ENCODE measurements at places on chromosomes 12 and 14.

GRCh38 chr14:63228217-63228616 is 24.0 kb downstream of the RHOJ start:
- no peak for DNase-seq

DNA sequence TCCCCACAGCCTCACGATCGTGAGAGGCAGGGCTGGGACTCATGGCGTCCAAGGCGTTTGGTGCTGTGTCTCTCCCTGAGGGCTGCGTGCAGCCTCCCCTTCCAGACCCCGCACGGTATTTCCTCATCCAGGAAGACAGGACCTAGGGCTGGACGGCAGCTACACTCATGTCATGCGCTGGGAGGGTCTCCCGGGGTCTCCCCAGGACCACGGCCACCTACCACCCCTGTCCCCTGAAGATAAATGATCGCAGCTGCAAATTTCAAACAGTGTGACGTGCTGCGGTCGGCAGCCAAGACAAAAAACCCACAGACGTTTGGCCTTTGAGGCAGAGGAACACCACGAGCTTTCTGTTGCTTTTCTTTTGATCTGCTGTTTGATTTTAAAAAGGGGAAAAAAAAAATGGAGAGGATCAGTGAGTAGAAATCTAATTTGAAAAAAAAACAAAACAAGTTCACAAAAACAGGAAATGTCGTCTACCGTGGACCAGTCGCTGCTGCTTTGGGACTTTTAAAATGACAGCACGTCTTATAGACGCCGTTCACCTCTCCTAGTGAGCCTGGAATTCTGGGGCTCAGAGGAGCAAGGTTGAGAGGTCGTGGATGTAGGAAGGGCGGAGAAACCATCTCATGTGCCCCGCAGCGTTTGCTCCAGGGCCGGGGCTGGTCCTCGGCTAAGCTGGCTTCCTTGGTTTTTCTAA is 237.6 kb downstream of the SLC41A2 start:
- DNase-seq: peak; percentile 19

GRCh38 chr14:55071870-55072640 is 20.6 kb downstream of the MAPK1IP1L start:
- no peak for DNase-seq

DNA sequence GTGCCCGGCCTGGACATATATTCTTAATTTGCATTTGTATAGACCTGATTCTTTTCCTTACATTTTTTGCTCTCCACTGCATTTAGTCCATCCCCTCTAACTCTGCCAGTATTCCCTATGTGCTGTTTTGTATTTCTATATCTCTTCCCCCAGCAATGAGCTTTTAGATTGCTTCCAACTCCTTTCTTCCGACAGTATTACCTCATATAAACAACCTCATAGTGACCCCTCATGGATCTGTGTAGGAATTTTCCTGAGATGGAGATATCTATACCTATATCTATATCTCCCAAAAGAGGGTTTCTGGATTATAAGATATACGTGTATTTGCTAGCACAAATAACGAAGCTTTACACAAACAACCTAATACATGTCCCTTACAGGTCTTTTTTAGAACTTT is 161.9 kb downstream of the CRADD start:
- no peak for DNase-seq

GRCh38 chr12:3700861-3701260 is 52.0 kb downstream of the CRACR2A start:
- DNase-seq: no peak

- DNase-seq: no peak
These were observed 8.0 kb upstream of the OR5AU1 start for GRCh38 chr14:21163871-21164291.

DNA sequence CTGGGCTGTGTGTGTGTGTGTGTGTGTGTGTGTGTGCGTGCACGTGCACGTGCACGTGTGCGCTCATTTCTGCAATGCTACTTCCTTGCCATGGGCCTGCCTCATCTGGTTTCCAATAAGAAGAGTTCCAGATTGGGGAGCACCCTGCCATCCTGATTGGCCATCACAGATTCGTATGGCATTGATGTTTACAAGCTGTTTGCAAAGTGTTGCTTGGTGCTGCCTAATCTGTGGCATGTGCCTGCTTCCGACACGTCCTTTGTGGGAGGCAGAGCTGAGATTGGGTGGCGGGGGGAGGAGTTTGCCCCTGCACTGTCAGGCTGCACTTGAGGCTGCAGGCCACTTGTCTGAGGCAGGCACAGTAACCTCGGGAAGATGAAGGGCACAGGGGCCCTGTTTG is 39.2 kb downstream of the SAMD4A start:
- DNase-seq: no peak

DNA sequence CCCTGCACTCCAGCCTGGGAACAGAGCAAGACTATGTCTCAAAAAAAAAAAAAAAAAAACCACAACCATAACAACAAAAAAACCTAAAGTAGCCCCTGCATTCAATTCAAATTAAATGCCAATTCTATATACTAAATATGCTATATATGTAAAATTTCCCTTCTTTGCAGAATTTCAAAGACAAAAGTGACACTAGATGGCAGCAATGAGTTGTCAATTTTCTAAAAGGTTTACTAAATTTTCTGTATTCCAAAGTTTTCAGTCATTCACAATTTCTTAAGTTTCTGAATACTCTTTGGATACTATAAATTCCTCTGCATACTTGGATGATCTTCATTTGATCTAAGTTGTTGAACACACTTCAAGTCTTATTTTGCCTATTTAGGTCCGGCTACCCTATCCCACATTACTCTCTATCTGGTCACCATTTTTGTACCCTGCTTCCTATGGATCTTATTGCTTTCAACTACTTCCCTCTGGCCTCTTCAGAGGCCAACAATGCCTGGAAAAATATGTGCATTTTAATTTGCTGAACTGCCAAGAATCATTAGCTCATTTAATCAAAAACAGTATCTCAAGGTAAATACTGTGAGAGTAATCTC is 27.9 kb downstream of the HNRNPC start:
- DNase-seq: no peak

DNA sequence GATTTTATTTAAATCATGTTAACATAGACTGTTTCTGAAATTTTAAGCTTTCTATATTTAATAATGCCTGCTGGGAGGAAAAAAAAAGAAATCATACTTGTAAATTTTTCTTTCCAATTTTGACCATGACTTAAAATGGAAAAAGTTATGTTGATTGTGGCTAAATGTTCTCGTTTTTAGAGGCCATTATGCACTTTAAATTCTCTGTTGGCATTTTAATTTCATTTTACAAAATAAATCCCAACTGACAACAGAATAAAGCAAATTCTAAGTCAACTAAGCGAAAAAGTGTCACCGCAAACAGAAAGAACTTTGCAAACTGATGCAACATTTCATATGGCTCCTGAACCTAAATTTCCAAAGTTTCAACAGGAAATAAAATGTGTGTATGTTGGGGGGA is 74.8 kb upstream of the G2E3 start:
- no peak for DNase-seq

- no peak for DNase-seq
These were observed 151.4 kb downstream of the TMTC2 start for GRCh38 chr12:82838131-82838551.

- DNase-seq: no peak
These were observed 91.4 kb downstream of the CHGA start for GRCh38 chr14:93014058-93015023.

DNA sequence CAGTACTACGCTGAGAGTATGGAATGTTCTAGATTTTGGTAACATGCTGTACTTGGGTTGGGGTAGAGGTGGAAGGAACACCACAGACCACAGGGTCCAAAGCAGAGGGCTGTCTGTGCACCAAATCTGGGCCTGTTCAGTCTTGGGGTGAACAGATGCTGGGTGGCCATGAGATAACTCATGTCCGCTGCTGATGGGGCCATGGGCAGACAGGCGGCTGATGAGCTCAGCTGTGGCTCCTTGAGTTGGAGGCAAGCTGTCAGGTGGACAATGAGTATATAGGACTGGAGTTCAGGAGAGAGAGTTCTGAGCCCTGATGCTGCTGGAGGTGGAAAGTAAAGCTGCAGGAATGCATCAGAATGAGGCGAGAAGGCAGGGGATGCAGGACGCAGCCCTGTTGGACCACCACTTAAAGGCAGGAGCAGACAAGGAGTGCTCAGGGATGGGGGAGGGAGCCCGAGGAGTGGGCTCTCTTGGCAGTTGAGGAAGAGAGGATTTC is 6.2 kb downstream of the SMIM41 start:
- DNase-seq: no peak

DNA sequence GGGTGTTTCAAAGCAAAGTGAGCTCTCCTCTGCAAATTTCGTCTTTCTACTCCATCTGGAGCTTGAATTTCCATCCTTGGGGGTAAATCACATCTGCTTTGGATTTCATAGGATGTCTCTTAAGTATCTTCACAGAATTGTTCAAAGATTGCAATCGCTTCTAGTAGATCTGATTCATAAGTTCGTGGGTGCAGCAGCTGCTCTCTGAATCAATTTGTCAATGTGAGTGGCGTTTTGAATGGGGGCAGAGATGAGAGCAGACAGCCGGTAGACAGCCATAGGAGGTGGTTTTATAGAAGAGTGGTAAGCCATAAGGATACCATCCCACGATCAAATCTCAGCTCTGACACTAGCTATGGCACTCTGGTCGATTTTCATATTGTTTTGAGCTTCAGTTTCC is 146.0 kb upstream of the RPH3A start:
- DNase-seq: no peak

GRCh38 chr14:100487304-100487703 is 99.9 kb downstream of the BEGAIN start:
- no peak for DNase-seq

DNA sequence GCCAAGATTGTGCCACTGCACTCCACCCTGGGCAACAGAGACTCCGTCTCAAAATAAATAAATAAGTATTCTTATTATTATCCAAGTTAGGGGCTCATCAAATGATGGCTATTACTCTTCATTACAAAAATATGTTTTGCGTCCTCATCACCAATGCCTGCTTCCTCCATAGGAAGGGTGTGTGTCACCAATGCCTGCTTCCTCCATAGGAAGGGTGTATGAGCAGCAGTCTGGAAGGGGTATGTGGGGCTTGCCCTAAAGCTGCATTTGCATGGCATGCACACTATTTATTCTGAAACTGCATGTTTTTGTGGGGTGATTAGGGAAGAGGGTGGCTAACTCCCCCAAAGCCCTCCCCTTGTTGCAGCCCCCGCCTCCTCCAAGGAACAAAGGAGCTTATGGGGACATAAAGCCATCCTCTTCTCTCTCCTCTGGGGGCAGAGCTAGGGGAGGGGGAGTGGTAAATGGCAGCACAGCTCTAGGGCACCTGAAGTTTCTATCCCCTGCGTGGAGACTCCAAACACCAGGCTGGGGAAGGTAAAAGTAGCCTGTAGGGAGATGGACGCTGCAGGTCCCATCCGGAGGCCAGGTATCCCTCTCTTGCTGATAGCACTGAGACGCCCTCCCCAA is 1.3 kb downstream of the CAMKK2 start:
- no peak for DNase-seq

GRCh38 chr12:22978962-22979361 is 354.0 kb downstream of the ETNK1 start:
- no peak for DNase-seq

DNA sequence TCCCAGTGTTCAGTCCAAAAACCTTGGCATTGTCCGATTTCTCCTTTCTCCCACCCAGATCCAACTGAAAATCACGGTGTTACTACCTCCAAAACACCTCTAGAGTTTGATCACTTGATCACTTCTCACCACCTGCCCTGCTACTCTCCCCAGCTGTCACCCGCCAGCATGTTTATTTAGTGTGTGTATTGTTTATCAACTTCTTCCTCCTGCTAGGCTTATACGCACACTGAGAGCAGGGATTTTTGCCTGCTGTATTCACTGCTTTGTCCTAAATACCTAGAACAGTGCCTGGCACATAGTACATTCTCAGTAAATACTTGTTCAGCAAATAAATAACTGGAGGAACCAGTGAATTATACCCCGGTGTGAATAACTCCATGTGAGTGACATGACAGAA is 5.0 kb downstream of the BDKRB1 start:
- no peak for DNase-seq

DNA sequence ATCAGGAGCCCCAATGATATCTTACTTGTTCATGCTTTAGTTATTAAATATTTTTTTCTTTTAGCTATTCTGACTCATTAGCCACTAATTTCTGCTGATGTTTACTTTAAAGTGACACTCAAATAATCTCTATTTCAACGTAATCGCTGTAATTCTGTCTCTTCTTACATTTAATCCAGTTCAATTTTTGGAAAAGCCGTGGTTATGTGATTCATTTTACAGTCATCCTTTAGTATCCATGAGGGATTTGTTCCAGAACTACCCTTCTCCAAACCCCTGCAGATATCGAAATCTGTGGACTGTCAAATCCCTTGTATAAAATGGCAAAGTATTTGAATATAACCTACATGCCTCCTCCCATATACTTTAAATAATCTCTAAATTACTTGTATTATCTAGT is 1103.4 kb downstream of the LRFN5 start:
- no peak for DNase-seq

- DNase-seq: no peak
These were observed 59.7 kb upstream of the MAX start for GRCh38 chr14:65162031-65162430.

GRCh38 chr12:13945641-13946040 is 35.8 kb downstream of the GRIN2B start:
- DNase-seq: no peak

GRCh38 chr12:26896913-26897312 is 40.9 kb downstream of the INTS13 start:
- DNase-seq: no peak

DNA sequence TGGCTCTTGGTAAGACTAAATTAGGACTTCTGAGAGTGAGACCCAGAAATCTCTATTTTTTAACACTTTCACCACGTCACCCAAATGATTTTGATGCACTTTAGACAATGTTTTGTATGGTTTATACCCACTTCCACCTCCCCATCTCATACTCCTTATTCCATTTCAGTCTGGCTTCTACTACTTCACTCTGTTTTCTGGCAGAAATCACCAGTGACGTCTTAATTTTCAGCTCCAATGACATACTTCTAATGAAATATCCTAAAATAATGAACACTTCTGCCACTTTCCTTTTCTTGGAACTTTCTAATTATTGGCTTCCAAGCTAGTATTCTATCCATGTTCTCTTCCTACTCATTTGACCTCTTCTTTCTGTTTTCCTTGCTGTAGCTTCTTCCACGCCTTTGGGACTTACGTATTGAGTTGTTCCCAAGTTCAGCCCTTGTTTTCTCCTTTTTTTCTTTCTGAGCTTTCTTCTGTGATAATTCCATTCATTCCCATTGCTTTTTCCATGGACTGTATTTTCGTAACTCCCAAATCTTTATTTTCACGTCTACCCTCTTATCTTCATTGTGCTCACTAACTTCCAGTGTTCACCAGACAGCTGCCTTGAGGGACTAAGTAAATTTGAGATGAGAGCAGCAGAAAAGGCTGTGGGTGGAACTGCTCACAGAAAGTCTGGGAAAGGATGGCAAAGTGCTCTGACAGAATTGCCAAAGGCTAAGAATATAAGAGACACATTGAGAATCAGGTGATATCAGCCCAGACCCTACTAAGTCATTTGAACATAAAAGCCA is 115.8 kb downstream of the CAPZA3 start:
- DNase-seq: no peak

GRCh38 chr12:12946686-12947355 is 5.1 kb downstream of the GPRC5D start:
- no peak for DNase-seq

- DNase-seq: no peak
These were observed 10.8 kb downstream of the GLRX5 start for GRCh38 chr14:95545515-95546168.
